Astrocyte of the spinal cord (primary cell): ENCODE measurements at places on chromosomes 2 and 18.
A peak's percentile ranks its signal among the peaks of the same experiment; 100 is the strongest.

- DNase-seq, result peak; percentile 42
Observed at GRCh38 chr18:40249390-40250080, 1705.5 kb upstream of the PIK3C3 start.

GRCh38 chr2:96747061-96747617 lies 7.3 kb upstream of the LMAN2L start:
- DNase-seq, result no peak

DNA sequence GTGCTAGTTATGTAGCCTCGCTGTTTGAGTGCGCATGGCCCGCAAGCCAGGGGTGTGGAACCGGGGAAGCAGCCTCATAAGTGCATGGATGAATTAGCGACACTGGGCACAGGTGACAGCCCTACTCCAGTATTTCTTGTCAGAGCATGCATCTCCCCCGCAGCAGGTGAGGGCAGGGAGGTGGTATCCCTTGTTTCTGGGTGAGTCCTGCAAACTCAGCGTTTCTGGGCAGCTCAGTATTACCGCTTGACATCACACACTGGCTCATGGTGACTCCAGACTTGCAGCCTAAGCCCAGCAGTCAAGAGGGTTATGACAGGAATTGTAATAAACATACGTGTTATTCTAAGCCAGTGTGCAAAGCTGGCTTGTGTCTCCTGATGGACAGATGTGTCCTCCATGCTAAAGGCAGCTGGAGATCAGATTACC lies 2.5 kb downstream of the CABLES1 start:
- DNase-seq, result no peak

DNA sequence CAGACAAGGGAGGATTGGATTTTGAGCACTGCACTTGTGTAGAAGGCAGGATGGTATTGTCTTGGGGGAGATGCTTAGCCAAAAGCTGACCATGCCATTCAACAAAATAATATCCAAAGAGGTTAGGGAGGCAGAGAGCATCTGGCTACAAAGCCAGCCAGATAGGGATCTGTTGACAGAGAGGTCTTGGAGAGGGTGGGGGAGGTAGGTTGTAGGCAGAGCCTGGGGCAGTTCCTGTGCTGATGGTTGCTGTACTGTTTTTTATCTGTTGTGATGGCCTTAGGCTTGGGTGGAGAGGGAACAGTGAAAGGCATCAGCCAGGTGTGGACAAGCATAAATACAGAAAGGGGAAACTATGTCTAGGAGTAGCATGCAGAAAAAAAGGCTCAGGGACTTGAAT lies 100.9 kb downstream of the AQP4 start:
- no peak for DNase-seq

DNA sequence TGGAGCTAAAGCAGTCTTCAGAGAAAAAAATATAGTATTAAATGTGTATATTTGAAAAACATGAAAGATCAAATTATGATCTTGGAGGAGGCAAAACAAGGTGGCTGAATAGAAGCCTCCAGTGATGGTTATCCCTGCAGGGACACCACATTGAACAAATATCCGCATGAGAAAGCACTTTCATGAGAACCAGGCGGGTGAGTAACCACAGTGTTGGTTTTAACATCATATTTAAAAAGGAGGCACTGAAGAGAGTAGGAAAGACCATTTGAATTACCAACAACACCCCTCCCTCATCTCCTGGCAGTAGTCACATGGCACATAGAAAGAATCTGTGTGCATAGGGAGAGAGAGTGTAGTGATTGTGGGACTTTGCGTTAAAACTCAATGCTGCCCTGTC lies 759.6 kb upstream of the NRXN1 start:
- no peak for DNase-seq

DNA sequence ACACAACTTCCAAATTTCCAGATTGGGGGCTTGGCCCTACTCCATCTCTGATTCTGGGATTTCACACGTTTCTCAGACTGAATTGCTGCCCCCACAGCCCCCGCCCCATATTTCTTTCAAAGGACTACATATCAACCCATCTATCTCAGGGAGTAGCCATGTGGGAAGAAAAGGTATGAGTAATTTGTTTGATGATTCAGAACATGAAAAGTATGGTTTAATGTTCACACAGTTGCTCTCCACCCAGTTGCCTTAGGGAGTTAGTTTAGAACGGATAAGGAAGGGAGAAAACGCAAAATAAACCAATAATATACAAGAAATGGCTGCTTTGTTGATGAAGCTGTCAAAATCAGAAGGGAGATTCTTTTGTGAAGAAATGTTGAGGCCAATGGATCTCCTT lies 145.1 kb downstream of the PIEZO2 start:
- peak; percentile 8 for DNase-seq

GRCh38 chr18:54387631-54388030 lies 29.9 kb downstream of the C18orf54 start:
- no peak for DNase-seq

DNA sequence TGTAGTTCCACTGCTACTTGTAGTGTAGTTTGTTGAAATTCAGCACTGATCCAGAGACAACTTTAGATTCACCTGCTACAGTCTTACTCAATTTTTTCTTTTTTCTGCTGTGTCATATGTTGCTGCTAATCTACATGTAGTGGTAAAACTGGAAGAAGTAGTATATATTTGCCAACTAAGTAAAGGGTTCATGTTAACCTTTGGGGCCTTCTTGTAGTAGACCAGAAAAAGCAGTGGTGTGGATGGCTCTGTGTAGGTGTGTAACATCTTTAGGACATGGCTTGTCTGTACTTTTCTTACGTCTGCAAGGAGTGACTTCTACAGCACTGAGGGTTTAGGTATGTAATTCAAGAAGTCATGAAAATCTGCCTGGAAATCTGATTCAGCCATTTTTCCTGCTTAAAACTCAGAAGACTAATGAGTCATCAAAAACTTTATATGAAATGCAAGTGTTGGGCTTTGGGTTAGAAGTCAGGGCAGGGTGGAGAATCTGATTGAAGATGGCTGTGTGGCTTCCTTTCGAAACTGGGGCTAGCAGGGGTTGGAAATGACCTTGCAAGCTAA lies 8.4 kb downstream of the PTPRM start:
- DNase-seq, result peak; percentile 67

DNA sequence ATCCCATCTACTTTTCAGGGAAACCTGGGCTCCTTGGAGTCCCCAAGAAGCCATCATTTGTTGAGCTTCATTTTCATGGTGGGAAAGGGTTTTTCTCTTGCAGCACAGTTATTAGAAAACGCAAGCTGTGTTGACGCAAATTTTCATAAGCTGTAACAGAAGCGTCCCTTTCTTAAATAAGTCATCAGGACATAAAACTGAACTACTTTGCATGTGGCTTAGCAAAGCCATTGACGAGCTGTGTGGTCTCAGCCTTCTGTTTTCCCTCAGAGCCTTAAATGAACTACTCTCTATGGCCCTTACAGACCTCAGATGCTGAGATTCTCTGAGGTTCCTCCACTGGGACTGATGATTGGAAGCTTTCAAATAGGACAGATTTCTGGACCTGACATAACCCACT lies 85.1 kb downstream of the ARL4C start:
- DNase-seq, result no peak

GRCh38 chr2:14635391-14635871 lies 2.9 kb downstream of the LRATD1 start:
- DNase-seq, result peak; percentile 75

DNA sequence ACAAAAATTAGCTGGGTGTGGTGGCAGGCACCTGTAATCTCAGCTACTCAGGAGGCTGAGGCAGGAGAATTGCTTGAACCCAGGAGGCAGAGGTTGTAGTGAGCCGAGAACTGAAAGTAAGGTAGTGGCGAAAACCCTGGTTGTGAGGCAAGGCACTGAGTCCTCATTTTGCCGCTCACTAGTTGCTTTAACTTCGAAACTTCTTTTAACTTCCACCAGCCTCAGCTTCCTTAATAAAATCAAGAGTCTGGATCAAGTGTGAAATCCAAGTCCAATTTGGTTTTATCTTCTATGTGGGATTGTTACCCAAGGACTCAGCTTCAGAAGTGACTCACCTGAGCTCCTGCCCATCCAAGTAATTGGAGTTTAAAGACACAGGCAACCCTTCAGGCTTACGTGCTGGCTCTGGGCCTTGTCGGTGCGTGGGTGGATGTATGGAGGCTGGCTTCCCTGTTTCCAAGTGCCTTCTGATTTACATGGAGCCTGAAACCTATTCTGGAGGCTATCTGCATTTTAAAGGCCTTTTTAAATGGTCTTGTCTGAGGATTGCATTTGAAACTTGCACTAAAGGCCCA lies 374.2 kb upstream of the ID2 start:
- peak; percentile 1 for DNase-seq

DNA sequence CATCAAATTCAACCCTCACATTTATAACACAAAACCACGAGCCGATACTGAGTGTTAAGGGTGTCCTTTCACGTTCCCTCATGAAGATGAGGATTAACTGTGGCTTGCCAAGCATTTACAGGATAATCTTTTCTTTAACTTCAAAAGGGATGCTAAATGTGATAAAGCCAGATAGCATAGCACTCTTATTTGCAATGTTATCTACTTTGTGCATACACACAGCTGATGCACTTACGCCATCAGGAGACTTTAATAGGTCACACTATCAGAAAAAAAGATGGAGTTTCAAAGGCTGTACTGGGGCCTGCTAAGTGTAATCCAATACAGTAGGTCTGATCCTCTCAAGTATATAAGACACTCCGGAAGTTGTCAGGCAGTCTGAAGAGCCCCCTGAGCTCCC lies 572.7 kb downstream of the PIK3C3 start:
- DNase-seq, result no peak

GRCh38 chr2:45669032-45669486 lies 17.6 kb downstream of the PRKCE start:
- no peak for DNase-seq
